ENCODE measurements at places on chromosomes 4 and X.

- no peak for DNase-seq
Observed at GRCh38 chr4:11507920-11508319, 79.2 kb upstream of the HS3ST1 start.

GRCh38 chrX:91311969-91312368 lies 122.7 kb upstream of the PABPC5 start:
- no peak for DNase-seq

DNA sequence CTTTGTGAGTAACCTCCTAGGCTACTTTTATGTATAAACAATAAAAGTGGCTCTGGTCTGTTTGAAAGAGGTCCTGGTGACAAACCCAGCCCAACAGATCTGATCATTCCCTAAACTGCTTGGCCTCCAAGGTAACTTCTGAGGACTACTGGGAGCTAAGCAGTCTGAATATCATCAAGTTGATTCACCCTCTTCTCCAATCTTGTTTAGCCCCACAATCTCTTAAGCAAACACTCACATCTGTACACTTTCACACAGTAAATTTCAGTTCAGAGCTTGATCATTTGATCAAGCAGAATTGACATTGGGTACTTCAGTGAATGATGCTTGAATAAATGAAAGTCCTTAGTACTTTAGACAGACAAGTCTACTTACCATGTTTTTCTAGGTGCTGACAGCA lies 74.7 kb downstream of the HCCS start:
- DNase-seq: no peak

GRCh38 chrX:105543283-105543682 lies 279.1 kb upstream of the NRK start:
- DNase-seq: no peak

GRCh38 chr4:70996018-70996360 lies 2.5 kb downstream of the DCK start:
- peak; percentile 30 for DNase-seq

GRCh38 chrX:97380200-97380599 lies 496.5 kb downstream of the RPA4 start:
- DNase-seq: no peak

DNA sequence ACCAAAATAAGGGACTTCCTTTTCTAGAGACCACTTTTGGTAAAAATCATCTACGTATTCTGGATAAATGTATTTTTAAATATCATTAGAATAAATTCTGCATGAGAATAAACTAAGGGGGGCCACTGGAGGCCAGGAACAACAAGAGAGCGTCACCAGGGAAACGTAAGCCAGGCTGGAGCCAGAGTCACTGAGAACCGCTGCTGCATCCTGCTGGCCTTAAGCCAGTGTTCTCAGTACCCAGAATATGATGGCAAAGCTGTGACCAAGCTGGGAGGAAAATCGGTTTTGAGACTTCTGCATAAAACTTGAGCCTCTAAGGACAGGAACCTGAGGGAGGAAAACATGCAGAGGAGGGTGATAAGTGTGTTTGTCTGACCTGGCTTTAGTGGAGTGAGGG lies 63.0 kb upstream of the FAM9A start:
- no peak for DNase-seq

DNA sequence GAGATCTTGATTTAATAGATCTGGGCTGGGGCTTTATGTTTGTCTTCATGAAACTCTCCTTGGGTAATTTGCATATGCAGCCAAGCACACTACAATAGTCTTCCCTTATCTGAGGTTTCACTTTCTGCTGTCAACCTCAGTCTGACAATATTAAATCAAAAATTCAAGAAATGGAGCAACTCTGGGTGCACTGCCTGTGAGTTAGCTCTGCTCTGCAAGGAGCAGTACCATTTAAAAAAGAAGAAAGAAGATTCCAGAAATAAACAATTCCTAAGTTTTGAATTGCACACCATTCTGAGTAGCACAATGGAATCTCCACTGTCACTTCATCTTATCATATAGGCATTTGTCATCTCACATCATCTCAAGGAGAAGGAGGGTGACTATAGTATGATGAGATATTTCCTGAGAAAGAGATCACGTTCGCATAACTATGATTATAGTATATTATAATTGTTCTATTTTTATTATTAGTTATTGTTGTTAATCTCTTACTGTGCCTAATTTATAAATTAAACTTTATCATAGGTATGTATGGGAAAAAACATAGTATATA lies 9.4 kb downstream of the FNIP2 start:
- DNase-seq: peak; percentile 45

DNA sequence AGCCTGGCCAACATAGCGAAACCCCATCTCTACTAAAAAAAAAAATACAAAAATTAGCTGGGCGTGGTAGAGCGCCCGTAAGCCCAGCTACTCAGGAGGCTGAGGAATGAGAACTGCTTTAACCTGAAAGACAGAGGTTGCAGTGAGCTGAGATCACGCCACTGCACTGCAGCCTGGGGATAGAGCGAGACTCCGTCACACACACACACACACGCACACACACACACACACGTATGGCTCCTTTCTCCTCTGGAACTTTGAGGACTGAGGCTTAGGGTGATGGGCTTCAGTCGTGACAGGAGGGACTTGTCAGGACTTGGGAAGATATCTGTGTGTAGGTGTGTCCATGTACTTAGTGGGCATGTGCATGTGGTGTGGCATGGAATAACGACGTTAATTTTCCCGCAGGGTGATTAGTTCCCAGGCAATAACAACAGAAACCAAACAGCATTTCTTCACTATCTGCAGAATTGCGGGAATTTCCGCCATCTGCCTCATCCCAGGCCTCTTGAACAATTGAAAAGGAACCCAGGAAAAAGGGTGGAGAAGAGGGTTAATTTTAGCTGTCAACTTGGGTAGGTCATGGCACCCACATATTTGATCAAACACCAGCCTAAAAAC lies 47.7 kb downstream of the RWDD4 start:
- DNase-seq: no peak

GRCh38 chrX:103187953-103188475 lies 26.9 kb upstream of the BEX4 start:
- DNase-seq: no peak

GRCh38 chr4:7861440-7861881 lies 78.2 kb downstream of the AFAP1 start:
- DNase-seq: no peak

DNA sequence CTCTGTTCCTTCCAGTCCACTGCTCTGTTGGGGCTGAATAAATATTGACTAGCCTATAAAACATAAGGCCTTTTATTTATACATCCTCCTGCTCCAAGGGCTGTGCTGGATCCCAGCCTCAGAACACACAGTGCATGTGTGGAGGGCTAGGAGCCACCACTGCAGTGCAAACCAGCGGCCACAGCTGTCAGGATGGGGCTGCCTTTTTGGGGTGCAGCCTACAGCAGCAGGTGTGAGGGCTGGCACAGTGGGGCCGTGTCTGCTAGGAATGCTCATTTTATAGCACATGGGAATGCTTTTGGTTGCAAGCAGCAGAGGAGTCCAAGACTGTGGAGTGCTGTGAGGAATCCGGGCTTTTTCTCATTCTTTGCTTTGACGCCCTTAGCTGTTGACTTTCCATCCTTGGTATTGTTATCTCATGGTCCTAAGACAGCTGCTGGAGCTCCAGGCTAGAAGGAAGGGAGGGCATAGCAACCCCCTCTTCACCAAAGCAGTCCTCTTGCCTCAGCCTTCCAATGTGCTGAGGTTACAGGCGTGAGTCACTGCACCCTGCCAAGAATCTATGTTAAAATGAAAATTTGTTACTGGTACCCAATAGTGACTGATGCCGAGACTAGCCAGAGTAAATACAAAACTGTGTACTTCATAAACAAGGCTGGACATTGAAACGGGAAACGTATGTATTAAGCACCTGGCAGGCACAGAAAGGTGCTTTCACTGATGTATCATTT lies 334.3 kb upstream of the GATB start:
- DNase-seq: no peak

DNA sequence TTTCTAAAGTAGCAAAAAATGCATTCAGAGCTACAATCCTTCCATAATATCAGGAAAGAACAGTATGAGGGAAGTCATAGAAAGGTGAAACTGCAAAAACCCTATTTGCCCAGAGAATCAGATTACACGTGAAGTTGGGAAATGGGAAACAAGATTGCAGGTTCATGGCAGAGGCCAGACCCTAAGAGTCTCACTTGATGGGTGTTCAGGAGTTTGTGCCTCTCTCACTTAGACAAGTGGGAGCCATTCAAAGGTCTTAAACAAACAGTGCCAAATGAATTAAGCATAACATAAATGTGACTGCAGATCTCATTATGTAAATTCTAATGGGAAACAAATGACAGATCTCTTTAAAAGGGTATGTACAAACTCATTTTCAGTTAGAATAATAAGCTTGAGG lies 91.6 kb downstream of the ARAP2 start:
- no peak for DNase-seq

GRCh38 chr4:155535802-155536454 lies 130.7 kb upstream of the GUCY1A1 start:
- DNase-seq: no peak

DNA sequence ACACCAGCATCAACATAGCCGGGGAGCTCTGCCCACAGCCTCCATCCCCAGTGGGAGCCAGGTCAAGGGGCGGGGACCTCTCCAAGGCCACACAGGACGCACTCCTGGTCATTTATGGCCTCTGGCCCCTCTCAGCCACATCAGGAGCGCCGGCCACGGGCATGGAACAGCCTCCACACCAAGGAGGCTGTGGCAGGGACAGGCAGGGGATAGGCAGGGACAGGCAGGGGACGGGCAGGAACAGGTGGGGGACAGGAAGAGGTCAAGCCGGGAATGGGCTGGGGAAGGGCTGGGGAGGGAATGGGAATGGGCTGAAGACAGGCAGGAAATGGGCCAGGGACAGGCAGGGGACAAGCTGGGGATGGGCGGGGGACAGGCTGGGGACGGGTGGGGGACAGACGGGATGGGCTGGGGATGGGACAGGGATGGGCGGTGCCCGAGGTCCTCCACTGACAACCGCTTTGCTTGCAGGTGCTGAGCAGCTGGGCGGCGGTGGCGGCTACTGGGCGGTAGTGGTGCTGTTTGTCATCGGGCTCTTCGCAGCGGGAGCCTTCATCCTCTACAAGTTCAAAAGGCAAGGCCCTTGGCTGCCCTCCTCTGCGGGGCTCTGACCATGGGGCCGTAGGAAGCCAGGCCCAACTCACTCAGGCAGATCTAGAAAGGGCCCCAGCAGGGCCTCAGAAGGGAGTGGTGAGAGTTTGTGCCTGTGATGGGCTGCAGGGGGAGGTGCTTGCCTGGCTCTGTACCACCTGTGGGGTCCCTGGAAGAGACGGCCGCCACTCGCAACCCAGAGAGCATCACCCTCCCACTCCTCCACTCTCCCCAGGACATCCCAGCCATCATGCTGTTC lies 205.6 kb downstream of the AFAP1 start:
- no peak for DNase-seq

GRCh38 chrX:120617996-120618630 lies 11.7 kb downstream of the C1GALT1C1 start:
- no peak for DNase-seq

DNA sequence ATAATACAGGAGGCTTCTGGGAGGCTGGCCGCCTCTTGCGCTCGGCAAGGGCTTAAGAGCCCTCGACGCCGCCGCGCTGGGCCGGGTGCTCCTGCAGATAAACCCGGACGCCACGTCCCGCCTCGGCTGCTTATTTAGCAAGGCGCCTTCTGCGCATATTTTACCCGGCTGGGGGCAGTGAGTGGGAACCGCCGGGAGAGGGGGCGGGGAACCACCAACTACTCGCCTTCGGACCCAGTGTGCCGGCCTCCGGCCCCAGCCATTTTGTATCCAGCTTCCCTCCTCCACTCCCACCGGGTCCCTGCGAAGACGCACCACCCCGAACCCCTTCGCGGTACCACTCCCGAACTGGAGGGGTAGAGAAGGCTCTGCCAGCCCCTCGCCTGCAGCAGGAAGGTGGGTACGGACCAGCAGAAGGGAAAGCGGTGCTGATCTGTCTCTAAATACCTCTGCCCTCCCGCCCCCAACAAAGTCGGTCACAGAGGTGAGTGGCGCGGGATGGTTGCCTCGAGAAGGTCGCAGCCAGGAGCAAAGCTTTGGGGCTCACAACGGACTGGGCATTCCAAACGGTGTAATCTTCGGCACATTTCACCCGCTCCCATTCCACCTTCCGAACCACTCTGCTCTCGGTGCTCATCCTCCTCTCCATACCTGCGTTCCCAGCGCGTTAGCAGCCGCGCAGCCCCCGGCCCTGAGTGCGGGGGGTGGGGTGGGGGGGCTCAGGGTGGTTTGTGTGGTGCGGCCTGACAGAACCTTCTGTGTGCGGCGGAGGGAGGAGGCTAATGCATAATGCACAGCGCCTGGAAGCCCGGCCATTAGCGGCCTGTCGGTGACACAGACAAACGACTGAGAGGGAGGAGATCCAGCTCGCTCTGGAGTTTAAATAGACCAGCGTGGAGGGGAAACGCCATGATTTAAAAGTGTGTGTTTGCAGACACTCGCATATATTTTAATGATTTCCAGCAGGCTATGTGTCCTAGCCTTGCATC lies 4.9 kb upstream of the BCOR start:
- no peak for DNase-seq

- DNase-seq: no peak
Observed at GRCh38 chr4:10031668-10032590, 10.6 kb upstream of the SLC2A9 start.

- no peak for DNase-seq
Observed at GRCh38 chr4:8328866-8329559, 59.5 kb downstream of the HTRA3 start.

- no peak for DNase-seq
Observed at GRCh38 chr4:2663275-2663674, 92.9 kb downstream of the TNIP2 start.

DNA sequence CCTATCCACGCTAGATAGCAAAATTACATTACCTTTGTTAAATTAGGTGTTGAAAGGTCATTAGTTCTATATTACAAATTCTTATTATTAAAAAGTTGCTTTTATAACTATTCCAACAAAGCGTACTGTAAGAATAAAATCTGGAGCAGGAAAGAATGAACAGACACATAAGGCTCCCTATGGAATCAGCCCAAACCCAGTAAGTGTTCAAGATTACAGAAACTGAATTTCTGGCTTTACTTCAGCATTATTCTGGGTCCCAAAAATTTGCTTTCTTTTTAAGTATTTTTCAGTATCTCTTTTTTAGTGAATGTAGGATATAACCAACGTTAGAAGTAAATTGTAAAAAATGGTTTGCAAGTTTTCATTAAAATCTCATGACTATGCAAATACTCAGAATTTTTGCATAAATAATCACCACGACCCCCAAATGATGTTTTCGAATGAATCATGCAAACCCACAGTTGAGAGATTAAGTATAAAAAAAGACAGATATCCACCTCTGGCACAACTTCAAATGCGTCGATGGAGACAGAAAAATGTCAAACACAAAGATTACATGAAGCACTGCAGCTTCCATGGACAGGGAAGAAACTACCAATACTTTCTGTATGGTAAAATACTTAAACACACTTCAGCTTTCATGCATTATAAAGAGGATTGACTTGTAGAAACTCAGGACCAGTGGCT lies 238.5 kb downstream of the RASL11B start:
- no peak for DNase-seq

- DNase-seq: no peak
Observed at GRCh38 chr4:132513491-132513890, 635.6 kb upstream of the PCDH10 start.

Data from activated CD4-positive, alpha-beta T cell treated with anti-CD3 and anti-CD28 coated beads, Interleukin-2, Interleukin-6, amounts not matched to agents 100 ng/mL and 50 ng/mL, durations not matched to agents 16 hours and 8 hours (primary cell).